Epithelial cell of prostate (primary cell): ENCODE measurements at places on chromosomes 12 and 14.

GRCh38 chr12:116734156-116734768, 3.6 kb downstream of the SPRING1 start:
- DNase-seq: no peak

DNA sequence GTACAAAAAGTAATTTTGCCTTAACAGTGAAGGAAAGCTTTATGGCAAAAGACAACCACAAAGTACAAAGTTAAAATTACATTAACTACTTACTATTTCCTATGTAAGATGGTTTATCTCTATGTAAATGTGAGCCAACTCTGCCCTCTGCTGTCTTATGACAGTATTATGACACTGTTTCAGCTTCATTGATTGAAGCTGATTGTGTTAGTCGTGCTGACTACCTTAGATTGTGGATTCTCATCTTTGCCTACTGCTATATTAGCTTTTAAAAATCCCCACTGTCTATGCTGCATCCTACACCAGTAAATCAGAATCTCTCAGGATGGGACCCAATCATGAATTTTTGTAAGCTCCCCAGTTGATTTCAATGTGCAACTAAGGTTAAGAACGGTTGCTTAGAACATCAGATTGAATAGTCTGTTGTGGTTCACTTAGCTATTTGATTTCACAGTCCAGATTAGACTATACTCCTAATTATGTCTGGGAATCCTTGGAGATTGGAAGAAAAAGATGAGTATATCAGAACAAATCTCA, 12.2 kb upstream of the SPTB start:
- DNase-seq: peak; percentile 12

- no peak for DNase-seq
Observed at GRCh38 chr12:102643879-102644575, 163.7 kb upstream of the IGF1 start.

DNA sequence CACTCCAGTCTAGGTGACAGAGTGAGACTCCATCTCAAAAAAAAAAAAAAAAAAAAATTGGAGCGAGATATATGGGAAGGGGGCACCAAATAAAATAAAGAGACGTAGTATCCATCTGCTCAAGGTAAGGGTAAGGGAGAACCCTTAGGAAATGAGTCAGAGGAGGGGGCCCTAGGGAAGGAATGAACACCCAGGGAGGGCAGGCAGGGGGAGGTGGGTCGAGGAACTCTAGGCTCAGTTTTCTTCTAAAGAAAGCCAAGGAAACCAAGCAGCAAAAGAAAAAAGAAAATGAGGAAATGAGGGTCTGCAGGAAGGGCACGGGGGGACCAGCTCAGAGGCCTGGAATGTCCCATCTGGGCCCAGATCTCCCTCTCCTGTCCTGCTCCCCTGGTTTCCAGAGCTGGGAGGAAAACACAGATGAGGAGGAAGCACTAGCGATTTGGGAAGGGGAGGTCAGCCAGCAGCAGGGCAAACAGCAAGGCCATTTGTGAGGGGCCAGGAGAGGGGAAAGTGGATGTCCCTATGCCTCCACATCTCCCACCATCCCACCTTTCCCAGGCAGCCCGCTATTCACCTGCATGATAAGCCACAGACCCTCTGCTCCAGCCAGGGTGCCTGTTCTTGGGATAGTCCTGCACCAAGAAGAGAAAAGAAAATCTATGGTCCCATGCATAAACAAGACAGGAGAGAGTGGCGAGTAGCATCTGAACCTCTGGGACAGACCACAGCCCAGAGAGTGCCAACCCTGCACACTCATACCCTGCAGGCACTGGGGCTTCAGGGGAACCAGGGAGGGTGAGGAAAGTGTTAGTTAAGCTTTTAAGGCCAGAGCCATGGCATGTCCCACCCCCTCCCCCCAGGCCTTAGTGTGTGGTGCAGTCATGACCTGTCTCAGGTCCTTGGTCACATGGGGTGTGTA, 11.9 kb downstream of the SPRYD3 start:
- DNase-seq: no peak

- DNase-seq: no peak
Observed at GRCh38 chr12:6563448-6564050, 4.5 kb downstream of the NOP2 start.

DNA sequence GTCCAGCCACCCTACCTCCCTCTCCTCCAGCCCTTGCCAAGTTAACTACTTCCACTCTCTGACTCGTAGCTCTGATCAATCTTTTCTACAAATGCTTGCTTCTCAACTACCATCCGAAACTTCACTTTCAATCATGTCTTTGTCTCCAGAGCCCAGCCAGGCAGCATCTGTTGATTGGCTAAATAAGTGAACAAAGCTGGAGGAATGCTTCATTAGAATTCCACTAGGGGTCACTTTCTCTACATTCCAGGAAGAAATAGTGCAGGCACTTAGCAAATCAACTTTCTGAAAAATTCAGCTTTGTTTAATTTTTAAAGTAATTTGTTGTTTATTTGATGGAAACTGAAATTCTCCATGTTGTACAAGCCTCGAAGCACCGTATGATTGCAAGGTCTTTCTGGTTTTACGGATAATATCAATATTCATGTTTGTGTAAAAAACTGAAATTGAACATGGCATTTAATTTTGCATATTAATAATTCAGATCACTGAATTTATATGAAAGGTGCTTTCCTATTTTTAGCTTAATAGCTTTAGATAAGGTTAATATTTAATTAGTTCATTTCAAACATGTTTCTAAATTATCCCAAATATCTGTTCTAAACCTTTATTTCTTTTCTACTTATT, 32.4 kb upstream of the HELB start:
- DNase-seq: no peak

GRCh38 chr14:33511851-33512640, 438.8 kb downstream of the EGLN3 start:
- no peak for DNase-seq

GRCh38 chr12:72036393-72036792, 97.7 kb downstream of the TPH2 start:
- no peak for DNase-seq

DNA sequence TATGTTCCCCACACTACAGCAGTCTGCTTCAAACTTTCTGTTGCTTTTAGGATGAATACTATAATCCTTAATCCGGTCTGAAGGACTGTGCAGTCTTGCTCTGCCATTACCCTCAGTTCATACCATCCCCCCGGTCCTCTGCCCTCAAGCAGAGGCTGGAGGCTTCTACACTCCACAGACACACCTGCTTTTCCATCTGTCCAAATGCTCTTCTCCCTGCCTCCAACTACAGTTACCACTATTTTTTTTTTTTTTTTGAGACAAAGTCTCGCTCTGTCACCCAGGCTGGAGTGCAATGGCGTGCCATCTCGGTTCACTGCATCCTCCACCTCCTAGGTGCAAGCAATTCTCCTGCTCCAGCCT, 19.3 kb upstream of the KCNH3 start:
- DNase-seq: no peak

GRCh38 chr14:24712909-24713308, 78.9 kb upstream of the GZMB start:
- no peak for DNase-seq

GRCh38 chr14:76456200-76456599, 80.3 kb downstream of the ESRRB start:
- no peak for DNase-seq

DNA sequence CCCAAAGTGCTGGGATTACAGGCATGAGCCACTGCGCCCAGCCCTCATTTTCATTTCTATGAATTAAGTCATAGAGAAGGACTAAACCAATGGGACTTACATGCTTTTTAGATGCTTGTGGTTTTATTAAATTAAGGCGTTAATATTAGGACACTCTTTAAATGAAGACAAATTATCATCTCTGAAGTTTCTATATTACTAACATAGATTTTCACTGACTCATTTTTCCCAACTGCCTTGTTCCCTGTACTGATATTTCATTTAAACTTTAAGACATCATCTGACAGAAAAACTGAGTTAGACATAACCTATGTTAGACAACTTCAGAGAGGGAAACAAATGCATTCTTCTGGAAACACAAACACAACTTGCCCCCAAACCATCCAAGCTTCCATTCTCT, 99.8 kb downstream of the BTG1 start:
- DNase-seq: no peak
